Cortex of kidney (tissue), 1 donor: ENCODE measurements at places on chromosomes 13 and 19.

DNA sequence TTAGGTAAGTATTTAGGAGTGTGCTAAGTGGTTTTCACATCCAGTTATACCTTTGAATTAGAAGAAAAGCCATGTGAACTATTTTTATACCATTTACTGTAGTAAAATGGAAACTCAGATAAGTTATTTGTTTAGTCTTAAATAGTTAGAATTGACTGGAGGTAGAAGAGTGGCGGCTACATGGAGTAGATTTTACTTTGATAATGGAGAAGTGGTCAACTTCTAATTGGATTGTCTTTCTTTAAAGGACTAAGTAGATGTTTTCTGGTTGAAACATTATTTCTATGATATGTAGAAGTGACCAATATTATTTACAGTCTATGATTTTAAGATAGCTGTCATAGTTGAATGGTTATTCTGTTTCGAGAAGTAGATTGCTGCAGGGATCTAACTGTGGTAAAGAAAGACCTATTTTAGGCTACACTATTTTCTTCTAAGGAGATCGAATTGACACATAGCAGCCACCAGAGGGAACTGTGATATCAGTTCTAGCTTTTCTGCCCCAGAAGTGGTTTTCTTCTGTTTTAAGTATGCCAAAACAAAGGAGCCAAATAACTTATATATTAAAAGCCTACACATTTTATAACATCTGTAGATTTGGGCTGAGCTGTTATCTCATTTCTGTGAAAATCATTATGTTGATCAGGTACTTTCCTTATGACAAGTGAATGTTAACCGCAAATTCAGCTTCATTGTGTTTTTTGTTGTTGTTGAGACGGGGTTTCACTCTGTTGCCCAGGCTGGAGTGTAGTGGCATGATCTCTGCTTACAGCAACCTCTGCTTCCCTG lies 26.1 kb downstream of the ZMYM2 start:
- DNase-seq, result no peak

DNA sequence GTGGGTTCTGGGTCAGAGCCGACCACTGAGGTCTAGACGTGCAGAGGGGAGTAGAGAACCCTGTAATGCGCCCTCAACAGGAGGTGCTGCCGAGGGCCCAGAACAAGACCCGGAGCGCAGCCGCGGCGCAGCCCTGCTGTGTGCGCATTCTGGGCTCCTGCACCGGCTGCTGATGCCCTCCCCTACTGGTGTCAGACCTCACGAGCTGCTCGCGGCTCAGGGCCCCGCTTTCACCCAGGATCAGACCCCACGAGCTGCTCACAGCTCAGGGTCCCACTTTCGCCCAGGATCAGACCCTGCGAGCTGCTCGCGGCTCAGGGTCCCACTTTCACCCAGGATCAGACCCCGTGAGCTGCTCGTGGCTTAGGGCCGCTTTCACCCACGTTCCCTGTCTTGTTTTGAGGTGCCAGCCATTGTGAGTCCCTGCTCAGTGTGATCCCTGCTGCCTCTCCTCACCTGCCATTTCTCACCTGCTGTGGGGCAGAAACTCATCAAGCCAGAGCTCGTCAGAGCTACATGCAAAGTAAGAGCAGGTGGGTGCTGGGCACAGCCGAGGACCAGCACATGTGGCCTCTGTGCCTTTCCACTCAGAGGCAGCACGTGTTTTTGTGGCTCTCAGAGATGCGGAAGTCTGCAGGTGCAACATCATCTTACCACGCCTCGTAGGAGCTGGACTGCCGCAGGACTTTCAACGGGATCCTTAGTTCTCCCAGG lies 47.0 kb upstream of the C13orf46 start:
- DNase-seq, result no peak

- no peak for DNase-seq
Observed at GRCh38 chr19:17124025-17124424, 48.4 kb downstream of the MYO9B start.

DNA sequence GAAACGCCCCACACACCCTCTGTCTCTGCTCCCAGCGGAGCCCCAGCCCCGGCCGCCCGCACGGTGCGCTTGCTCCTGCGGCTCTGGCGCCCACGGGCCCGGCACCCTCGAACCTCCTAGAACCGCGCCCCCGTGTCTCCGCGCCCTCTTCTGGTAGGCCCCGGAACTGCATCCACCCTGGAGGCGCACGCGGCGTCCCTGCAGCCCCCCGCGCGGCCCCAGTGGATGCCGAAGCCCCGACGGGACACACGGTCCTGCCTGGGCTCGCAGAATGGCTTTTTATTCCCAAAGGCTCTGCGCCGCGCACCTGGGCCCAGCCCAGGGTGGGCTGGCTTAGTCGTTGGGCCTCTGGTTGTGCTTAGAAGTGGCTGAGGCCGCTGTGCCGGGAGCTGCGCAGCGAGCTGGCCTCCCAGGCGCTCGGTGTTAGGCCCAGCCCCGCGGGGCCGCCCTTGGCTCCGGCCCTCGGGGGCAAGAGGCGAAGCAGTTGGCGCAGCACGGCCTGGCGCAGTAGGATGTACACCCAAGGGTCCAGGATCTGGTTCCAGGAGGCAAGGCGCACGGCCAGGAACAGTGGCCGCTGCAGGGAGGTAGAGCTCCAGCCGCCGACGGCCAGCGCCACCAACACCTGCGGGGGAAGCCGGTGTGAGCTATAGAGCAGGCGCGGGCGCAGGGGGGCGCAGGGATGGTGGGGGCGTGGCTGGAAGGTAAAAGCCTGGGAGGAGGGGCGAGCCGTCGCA lies 2.8 kb downstream of the PTGER1 start:
- DNase-seq, result no peak

- no peak for DNase-seq
Observed at GRCh38 chr19:10346509-10346908, 7.1 kb upstream of the ICAM3 start.

DNA sequence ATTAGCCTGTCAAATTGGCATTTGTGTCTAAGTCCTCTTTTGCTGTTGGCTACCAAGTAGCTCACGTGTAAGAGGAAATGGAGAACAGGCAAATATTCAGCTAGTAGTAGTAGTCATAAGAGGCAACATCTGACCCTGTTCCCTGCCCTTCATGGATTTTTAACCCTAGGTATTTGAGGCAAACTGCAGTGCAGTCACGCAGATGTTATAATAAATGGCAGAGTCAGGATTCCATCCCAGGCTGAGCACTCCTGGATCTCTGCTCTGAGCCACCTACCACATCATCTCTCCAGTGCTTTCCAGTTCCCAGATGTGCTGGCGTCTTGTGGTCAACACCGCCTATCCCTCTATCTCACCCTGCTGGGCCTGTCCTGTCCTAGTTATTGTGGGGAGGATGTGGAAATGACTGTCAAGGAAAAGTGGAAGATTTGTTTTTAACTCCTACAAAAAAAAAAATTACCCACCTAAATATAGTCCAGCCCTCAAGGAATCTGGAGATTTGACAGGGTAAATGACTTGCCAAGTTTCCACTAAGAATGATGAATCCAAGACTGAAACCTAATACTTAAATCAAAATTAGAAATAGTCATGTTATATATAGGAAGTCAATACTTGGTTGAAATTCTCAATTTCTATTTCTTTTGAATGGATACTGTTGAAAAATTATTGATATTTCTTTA lies 322.9 kb downstream of the GPC6 start:
- no peak for DNase-seq

- no peak for DNase-seq
Observed at GRCh38 chr19:13463296-13463695, 43.0 kb downstream of the CACNA1A start.

GRCh38 chr19:15315101-15315500 lies 17.2 kb downstream of the BRD4 start:
- DNase-seq, result no peak

- no peak for DNase-seq
Observed at GRCh38 chr13:99322297-99323103, 15.3 kb upstream of the GPR183 start.

GRCh38 chr13:29024783-29025182 lies 204.6 kb downstream of the MTUS2 start:
- no peak for DNase-seq

DNA sequence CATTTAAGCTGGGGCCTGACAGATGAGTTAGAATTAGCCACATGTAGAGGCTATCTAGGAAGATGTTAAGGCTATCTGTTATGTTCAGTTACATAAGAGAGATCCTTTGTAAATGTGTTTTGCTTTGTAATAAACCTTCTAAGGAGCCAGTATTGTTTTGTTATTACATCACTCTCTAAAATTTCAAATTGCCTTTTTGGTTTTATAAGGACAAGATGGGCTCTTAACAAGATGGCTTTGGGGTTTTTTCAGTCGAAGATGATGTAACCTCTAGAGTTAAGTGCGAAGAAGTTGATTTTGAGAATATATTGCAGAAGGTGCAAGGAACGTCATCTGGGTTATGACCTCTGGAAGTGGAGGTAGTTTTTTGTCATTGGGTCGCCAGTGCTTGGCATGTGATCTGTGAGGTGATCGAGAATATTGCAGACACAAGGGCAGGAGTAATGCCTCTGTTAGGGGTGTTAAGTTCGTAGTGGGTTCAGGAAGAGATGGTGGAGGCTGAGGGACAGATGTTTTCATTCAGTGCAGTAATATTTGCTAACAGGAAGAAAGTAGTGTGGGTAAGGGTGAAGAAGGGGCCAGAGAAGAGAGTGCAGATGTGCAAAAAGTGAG lies 12.7 kb downstream of the LSM14A start:
- no peak for DNase-seq

GRCh38 chr19:34409189-34410164 lies 5.3 kb downstream of the PDCD2L start:
- no peak for DNase-seq

- DNase-seq, result no peak
Observed at GRCh38 chr19:29311191-29311790, 98.3 kb upstream of the UQCRFS1 start.

DNA sequence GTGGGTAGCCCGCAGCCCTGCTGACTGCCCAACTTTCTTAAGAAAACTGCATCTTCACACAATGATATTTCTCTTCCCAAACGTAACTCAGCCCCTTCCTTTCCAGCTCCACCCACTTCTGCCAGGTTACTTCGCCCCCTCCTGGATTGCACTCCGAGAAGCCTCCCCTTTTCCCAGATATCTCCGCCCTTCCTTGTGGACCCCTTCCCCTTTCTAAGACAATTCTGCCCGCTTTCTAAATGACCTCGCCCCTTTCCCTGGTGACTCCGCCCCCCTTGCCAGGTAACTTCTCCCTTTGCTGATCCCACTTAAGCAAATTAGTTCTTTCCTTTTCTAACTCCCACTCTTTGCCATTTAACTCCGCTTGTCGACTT lies 2.6 kb downstream of the VSIG10L start:
- no peak for DNase-seq

DNA sequence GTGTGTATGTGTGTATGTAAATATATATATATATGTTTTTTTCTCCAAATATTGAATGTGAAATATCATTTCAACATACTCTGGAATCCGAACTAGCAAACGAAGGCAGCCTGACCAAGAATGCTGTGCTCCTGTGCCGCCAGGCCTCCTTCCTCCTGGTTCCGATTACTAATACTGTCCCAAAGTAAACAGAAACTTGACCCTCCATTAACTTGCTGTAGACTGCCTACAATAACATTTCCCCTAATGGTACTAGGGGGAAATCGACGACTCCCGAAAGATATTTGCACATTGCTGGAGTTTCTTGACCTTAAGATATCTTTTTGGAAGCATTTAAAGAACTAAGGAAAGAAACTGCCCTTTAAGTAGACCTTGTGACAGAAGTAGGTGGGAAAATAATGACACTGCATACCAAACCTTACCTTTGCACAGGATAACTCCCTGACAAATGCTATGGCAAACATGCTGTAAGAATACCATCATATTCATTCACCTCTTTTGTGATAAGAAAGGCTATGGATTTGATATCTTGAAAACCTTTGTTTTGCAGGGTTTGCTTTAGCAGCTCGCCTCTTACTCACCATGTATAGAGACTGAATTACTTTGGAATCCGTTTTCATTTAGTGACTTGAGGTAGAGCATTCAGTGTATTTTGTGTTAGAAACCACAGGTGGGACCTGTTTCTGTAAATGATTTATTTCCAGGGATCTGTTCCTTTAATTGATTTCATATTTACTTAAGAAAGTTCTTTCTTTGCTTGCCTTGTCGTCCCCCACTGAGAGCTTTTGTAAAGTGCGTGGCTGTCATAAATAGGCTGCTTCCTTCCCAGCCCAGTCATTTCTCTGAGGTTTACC lies 80.1 kb downstream of the KLF5 start:
- DNase-seq, result no peak

DNA sequence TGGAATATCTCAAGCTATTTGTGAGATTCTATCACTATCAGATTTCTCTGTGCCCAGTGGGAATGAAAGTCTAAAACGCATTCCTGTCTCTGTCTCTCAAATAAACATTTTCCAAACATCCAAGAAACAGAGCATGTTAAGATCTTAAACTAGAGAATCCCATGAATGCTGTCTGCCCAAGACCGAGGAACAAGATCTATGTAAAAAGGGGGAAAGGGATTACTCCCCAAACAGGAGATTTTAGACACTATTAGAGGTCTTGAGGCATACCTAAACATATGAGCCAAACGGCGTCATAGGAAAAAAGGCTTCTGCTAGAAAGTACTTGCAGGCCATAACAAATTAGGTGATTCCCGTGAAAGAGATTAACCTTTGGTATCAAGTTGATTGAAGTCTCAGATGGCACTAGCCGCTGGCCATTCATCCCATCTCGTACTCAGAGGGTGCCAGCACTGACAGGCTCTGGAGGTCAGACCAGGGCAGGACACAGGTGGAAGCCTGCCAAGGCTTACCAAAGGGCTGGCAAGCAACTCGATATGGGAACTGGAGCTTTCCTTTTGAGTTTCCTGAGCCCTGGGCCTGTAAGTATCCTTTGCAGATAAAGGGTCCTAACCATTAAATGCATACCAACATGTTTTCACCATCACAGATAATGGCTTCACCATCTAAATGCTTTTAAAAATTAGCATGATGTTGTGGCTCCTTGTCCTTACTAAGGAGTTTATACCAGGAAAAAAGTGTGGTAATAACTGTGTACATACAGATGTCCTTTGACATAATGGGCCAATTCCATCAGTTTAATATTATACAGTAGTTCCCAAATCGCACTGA lies 225.2 kb downstream of the FOXO1 start:
- no peak for DNase-seq

- no peak for DNase-seq
Observed at GRCh38 chr13:51332566-51333361, 6.7 kb upstream of the SERPINE3 start.

GRCh38 chr19:47351548-47351947 lies 2.4 kb downstream of the DHX34 start:
- no peak for DNase-seq

- DNase-seq, result no peak
Observed at GRCh38 chr19:53646144-53646543, 14.3 kb downstream of the DPRX start.

DNA sequence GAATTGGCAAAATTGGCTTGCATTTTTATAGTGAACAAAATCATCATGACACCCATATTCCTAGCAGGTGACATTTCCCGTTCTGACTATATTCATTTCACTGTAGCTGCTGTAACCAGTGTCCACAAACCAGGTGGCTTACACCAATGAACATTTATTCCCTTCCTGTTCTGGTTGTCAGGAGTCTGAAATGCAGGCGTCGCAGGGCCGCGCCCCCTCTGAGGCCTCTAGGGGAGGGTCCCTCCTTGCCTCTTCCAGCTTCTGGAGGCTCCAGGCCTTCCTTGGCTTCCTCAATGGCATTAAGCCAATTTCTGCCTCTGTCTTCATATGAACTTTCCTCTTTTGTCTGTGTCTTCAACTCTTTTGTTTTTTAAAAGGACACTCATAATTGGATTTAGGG lies 6.5 kb upstream of the RLN3 start:
- DNase-seq, result no peak
